ENCODE measurements at places on chromosomes 5 and 9. TPM values are rescaled to one million over a fixed set of nuclear protein-coding genes. Genes with fewer than 3 reads are reported as not detected.

C8G gene
- polyA plus RNA-seq: 0.28 TPM

DNA sequence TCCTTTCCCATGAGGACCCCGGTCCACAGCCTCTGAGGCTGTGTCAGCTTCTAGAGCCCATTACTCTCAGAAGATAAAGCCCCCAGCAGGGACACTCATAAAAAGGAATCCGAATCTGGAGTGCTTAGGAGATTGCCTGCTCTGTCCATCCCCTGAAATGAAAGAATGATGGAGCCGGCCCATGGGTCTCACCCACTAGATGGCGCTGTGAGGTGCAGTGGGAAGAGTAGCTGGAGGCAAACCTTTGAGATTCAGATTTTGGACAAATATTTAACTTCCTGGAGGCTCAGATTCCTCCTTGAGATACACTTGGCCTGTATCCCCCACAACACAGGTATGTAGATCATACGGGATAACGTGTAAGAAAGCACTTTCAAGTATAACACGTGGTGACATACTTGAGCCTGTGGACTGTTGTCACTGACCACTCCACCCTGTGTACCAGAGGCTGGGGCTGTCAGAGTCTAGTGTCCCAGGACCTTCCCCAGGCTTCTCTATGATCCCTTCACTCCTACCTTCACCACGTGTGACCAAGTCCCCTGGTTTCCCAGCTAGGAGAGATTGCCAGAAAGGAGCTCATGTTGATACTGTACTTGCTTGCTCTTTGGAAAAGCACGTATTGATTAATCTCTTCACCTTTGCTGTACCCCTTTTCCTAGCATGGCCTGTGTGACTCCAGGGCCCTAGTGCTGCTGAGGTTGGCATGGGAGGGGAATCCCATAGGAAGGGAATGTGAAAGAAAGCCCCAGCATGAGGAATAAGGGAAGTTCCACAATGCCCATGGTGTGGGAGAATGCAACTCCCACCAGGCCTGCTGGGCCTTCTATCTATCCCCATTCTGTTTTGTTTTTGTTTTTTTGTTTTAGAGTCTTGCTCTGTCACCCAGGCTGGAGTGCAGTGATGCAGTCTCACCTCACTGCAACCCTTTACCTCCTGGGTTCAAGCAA, 32.1 kb downstream of the TRMO start:
- no peaks in the 10 kb centered on the region for H3K27me3 ChIP-seq
- H3K27ac ChIP-seq: no peak overlapping the region
- H3K4me3 ChIP-seq: no peak overlapping the region
- DNase-seq: peak; percentile 46
- no peaks in the 10 kb centered on the region for H3K4me1 ChIP-seq

DNA sequence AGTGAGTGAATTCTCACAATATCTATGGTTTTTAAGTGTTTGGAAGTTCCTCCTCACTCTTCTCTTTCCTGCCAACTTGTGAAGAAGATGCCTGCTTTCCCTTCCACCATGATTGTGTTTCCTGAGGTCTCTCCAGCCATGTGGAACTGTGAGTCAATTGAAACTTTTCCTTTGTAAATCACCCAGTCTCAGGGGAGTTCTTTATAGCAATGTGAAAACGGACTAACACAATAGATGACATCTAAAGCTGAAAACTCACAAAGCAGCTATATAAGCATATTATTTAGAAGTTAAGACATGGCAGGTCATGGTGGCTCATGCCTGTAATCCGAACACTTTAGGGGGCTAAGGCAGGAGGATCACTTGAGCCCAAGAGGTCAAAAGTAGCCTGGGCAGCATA, 130.2 kb downstream of the ARRDC3 start:
- no peak overlapping the region for H3K27ac ChIP-seq
- DNase-seq: no peak
- H3K4me3 ChIP-seq: no peak overlapping the region
- H3K4me1 ChIP-seq: no peaks in the 10 kb centered on the region

LCP2 gene
- polyA plus RNA-seq: not detected

DNA sequence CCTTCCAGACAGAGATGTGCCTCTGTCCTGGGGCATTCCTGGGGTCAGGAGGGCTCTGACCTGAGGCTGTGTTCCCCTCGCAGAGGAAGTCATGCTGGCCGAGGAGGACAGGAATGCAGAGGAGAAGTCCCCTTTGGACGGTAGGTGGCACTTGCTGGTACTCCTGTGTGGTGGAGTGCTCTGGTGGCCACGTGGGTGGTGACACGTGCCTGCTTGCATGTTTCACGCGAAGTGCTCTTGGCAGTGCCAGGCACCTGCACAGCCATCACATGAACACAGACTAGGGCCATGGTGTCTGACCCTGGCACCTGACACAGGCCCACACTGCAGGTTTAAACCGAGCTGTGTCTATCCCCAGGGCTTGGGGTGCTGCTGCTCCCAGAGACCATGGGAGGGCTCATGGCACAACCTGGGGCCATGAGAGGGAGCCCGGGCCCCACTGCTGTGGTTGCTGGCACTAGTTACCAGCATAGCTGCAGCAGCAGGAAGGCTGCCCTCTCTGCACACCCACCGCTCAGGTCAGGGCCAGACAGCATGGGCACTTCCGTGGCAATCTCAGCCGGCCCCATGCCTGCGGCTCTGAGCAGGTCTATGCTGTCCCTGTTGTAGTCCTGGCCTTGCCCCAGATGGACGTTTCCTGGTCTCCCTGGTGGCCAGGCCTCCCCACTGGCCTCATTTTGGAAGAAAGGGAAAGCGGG, 79.3 kb downstream of the CACNA1B start:
- H3K27ac ChIP-seq: no peak overlapping the region
- H3K4me3 ChIP-seq: no peak overlapping the region
- no peaks in the 10 kb centered on the region for H3K4me1 ChIP-seq

GRCh38 chr9:79135681-79136415, 435.9 kb upstream of the TLE4 start:
- H3K4me1 ChIP-seq: peaks cover 5% of the 10 kb centered on the region
- H3K36me3 ChIP-seq: no peaks in the 10 kb centered on the region
- DNase-seq: no peak
